ENCODE measurements at places on chromosomes 1 and 21.

DNA sequence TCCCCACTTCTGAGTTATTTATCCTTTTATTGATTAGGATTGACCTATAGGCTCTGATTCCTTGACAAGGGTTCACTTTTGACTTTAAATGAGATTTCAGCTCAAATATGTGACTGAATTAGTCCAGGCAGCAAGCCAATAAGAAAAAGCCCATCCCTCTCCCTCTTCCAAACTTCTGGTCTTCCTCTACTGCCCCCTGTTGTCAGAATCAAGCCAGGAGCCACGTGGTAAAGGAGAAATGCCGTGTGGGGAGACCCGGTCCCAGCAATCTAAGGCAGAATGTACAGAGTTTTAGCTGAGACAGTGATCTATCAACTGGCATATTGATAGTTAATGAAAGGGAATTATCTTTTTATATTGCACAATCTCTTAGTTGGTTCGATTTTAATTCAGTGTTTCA is 5.2 kb downstream of the ADAMTS5 start:
- no peak for DNase-seq

- no peak for DNase-seq
These were observed 11.8 kb downstream of the NPHP4 start for GRCh38 chr1:5980314-5981008.

DNA sequence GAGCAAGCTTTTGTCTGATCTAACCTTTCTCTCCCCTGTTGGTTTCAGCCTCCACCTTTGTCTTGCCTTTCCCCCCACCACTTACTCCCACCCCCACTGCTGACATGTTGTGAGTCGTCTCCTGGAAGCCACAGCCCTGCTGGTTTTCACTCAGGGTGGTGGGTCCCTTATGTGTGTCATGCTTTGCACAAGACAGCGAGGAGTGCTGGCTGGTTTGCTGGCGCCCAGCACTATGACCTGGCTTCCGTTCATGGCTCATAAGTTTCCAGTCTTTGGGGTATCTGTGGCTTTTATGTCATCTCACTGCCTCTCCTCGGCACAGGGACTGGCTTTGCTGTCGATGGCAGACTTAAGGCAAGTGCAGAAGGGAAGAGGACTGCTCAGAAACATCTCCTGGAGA is 177.7 kb downstream of the KIF26B start:
- no peak for DNase-seq

DNA sequence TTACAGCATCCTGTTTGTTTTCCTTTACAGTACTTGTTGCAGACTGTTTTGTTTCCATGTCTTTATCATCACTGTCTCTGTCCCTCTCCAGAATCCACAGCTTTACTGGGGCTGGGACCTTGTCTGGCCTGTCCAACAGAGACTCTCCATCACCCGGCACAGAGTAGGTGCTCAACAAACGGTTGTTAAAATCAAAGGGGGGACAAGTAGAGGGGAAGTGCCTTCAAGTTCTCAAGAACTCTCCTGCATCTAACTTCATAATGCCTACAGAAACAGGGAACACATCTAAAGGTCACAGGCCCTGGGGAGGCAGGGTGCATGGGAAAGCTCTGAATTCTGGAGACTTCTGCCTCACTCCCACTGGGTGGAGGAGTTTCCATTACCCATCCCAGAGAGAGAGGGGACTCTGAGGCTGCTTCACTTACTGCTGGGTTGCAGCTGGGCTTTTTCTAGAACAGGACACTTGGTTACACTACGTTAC is 2.3 kb upstream of the ECE1 start:
- DNase-seq = no peak

- DNase-seq = no peak
These were observed 82.1 kb upstream of the DUSP10 start for GRCh38 chr1:221824025-221824424.

- DNase-seq = no peak
These were observed 19.5 kb upstream of the CREG1 start for GRCh38 chr1:167573035-167573434.

DNA sequence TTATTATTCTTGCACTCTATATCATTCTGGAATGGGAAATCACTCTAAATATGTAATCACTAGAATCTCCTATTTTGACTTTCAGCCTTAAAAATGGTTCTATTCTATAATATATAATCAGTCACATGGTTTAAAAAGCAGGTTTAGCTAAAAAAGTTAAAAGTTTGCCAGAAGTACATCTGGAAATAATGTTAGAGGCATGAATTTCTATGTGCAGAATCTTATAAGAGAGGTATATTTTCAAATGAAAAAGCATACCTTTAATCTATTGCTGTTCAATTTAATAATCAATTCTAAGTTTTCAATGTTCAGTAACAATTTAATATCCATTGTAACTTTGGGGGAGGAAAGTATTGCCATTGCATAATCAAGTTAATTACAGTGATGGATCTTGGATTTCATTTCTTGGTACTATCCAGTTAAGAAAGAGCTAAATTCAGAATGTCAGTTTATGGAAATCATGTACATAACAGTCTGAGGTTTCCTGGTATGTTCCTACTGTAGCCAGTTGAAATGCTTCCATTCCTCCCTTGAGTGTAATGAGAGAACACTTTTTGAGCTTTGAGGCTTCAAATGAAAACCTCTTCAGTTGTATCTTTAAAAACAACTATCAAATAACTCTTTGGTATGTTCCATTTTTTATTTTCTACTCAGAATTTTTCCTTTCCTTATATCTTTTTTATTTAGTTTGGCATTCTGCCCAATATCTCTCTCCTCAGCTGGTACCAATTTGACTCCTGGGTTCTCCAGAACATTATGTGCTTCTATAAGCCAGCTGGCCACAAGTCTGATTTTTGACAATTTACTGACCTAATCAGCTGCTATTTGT is 175.7 kb upstream of the COL11A1 start:
- DNase-seq = no peak

DNA sequence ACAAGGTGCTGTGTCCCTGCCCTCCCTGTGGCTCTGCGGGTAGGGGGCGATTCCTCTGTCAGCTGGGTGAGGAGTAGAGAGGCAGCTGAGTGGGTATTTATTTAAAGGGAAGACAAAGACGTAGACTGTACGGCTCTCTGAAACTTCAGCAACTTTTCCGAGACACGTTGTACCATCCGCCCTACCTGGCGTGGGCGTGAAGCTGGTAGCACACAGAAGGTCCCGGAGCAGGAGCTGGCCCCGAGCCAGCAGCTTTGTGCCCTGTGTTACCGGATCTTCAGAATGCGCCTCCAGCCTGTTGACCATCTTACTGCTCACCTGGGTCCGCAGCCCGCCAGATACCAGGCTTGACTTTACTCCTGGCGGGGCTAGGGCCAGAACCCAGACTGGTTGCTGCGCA is 34.9 kb downstream of the PRKCZ start:
- no peak for DNase-seq

DNA sequence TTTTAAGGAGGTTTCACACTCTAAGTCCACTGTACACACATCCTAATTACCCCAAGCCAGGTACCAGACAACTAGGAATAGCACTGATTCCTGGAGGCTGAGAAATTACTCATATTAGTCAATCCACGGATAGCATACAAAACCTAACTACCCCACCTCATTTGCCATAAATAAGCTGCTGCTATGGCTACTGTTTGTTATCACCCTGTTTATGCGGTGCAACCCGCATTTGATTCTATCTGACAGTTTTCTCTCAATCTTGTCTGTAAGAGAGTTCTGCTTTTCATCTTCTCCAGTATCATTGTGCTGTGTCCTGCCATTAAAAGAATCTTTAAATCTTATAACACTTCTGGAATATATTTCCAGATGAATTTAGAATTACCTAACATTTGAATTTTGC is 1496.5 kb downstream of the PLA2G4A start:
- no peak for DNase-seq

DNA sequence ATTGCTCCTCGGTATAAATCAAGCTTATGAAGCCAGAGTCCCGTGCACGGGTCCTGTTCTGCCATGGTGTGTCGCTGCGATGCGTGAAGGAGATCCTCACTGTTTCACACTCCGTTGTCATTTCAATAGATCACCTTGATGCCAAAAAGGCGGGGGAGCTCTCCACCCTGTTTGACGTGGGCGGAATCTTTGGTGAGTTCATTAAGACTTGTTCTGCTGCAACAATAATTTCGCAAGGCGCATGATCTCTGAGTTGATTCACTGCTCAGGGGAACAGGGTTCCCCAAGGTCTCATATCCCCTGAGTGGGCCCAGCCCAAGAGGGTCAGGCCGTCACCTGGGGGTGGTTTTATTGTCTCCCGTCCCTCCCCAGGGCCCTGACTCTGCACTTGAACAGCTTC is 50.0 kb downstream of the SLC37A1 start:
- peak; percentile 83 for DNase-seq

DNA sequence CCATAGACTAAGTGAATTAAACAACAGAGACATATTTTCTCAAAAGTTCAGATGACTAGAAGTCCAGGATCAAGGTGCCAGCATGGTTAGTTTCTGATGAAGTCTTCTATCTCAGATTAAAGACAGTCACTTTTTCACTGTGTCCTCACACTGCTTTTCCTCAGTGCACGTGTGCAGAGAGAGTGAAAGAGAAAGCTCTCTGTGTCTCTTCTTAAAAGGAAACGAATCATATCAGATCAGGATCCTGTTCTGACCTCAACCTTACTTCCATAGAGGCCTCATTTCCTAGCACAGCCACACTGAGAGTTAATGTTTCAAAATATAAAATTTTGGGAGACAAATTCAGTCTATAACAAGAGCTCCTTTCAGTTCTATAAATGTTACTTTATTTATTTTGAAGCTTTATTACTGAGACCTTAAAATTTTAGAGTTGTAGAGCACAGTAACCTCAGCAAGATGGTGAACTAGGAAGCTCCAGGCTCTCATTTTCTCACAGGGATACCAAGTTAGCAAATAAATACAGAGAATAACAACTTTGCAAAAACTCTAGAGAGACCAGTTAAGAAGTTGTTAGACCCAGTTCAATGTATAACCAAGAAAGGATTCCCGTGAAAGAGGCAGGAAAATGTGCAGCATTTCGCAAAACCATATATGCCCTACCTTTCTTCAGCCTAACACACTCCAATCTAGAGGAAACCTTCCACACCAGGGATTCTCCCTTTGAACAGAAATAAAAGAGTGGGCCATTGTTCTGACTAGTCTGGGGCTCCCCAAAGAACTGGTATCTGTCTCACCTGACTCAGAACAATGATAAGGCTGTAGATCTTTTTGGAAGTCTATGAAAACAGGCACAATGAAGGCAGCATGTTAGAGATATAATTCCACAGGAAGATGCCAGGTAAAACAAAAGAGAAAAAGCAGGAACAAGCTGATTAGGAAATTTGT is 372.2 kb downstream of the MRPL39 start:
- no peak for DNase-seq

GRCh38 chr21:16713331-16714117 is 799.3 kb upstream of the CXADR start:
- DNase-seq = no peak

GRCh38 chr1:235887676-235888075 is 21.0 kb upstream of the LYST start:
- DNase-seq = no peak

- no peak for DNase-seq
These were observed 76.5 kb downstream of the RHOU start for GRCh38 chr1:228811712-228812305.

- DNase-seq = no peak
These were observed 1.9 kb downstream of the CHIT1 start for GRCh38 chr1:203227371-203228083.

DNA sequence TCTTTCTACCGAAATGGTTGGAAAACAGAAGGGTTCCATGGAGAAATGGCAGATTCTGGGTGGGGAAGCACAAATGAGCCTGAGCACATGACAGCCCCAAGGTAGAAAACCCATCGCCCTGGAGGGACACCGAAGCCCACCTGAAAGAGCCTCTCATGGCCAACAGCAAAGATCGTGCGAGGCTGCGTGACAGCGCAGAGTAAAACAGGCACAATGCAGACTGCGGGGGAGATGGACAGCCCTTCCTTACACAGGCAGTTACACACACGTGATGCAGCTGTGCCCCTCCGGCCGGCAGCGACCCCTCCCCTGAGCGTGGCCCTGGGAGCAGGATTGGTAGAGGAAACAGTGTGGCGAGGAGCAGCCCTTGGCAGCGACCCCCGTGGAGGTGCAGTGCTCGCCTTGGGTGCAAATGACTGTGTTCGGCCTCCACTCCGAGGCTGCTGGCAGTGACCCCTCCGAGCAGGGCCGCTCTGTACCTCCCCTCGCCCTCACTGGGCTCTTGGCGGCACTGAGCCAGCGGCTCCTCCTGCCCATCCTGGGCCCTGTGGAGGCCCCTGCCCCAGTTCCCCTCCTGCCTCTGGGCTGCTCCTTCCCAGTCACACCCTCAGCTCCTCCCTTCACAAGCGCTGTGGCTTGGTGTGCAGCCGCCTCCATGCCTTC is 120.9 kb upstream of the COL6A1 start:
- DNase-seq = no peak

- no peak for DNase-seq
These were observed 3.3 kb upstream of the PKNOX1 start for GRCh38 chr21:42970946-42971653.

DNA sequence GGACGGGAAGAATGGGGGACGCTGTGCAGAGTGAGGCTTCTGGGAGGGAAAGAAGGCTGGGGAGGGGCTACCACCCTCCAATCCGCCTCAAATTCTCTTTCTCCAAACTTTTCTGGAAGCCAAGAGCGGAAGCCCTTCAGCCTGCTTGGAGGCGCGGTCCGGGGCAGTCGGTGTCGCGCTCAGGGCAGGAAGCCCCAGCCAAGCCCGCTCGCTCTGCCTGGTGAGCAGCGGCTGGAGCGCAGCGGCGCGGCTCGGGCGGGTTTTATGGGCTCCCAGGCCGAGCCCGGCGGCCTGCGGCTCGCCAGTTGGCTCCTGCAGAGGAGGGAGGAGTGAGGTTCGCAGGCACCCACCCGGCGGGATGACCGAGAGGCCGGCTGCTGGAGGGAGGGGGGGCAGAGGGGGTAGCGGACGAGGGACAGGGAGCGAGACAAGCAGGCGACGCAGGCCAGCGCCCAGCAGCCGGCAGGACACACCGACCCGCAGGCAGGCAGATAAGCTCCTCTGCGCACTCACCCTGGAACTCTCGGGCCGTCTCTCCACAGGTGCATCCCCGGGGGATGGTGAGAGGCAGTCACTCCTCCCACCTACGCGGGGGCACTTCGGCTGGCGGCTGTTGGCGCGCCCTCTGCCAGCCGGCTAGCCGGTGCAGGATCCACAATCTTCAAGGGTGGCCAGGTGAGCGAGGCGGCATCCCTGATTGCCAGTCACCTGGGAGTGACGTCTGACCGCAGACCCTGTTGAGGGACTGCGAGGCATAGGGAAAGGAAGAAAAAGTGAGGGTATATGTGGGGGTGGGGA is at the start of gene AVPR1B:
Gene AVPR1B, minus strand, starts transcription at position 238 of the 798 bp plus-strand sequence. CDS start 498 bp downstream, outside the sequence.
- no peak for DNase-seq

DNA sequence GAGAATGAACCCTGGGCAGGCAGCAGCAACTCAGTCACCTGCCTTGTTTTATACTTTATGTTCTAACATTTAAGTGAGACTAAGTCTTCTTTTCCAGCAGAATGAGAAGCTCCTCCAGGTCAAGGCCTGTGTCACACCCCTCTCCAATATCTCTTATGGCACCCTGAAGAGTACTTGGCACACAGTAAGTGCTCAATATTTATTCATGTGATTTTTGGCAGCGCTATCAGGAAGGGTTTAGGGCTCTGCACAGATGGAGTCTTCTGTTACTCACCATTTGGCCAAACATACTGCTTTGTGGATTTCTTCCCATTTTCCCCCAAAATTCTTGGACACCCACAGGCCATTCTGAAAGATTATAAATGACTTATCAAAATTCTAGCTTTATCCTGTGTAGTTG is 43.8 kb upstream of the MYBPHL start:
- DNase-seq = no peak

All from lower leg skin (tissue), 4 donors.